ENCODE measurements at places on chromosomes 12 and 14. TPM values are rescaled to one million over a fixed set of nuclear protein-coding genes. Genes with fewer than 3 reads are reported as not detected.

- DNase-seq, result no peak
- H3K36me3 ChIP-seq, result no peaks in the 10 kb centered on the region
- H3K4me1 ChIP-seq, result no peaks in the 10 kb centered on the region
- no peaks in the 10 kb centered on the region for H3K27me3 ChIP-seq
- H3K27ac ChIP-seq, result no peak overlapping the region
Measured at GRCh38 chr12:43444940-43445564, 107.0 kb downstream of the ADAMTS20 start.

DNA sequence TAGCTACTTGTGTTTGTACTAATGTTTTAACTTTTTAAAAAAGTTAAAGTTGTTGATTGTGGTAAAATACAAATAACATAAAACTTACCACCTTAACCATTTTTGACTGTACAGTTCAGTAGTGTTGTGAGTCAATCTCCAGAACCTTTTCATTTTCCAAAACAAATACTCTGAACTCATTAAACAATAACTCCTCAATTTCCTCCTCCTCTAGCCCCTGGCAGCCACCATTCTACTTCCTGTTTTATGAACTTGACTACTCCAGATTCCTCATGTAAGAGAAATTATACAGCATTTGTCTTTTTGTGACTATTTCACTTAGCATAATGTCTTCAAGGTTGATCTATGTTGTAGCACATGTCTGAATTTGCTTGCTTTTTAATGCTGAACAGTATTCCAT is 299.1 kb upstream of the AMIGO2 start:
- no peak overlapping the region for H3K4me3 ChIP-seq
- DNase-seq, result no peak
- H3K4me1 ChIP-seq, result peaks cover 5% of the 10 kb centered on the region
- H3K36me3 ChIP-seq, result no peaks in the 10 kb centered on the region
- H3K27ac ChIP-seq, result no peak overlapping the region
- no peaks in the 10 kb centered on the region for H3K27me3 ChIP-seq

Gene B3GNT4
- total RNA-seq, result not detected

- H3K27ac ChIP-seq, result no peak overlapping the region
- H3K36me3 ChIP-seq, result no peaks in the 10 kb centered on the region
- peaks cover 4% of the 10 kb centered on the region for H3K4me1 ChIP-seq
Measured at GRCh38 chr12:145369-145960, 68.5 kb downstream of the SLC6A12 start.

GRCh38 chr14:49506650-49507049 is 79.5 kb downstream of the RPS29 start:
- H3K27me3 ChIP-seq, result no peaks in the 10 kb centered on the region
- no peak overlapping the region for H3K27ac ChIP-seq
- H3K4me1 ChIP-seq, result no peaks in the 10 kb centered on the region
- H3K36me3 ChIP-seq, result no peaks in the 10 kb centered on the region
- DNase-seq, result no peak

GRCh38 chr14:97456958-97457357 is 659.8 kb downstream of the VRK1 start:
- H3K4me1 ChIP-seq, result peaks cover 3% of the 10 kb centered on the region
- no peak overlapping the region for H3K27ac ChIP-seq
- H3K36me3 ChIP-seq, result no peaks in the 10 kb centered on the region

DNA sequence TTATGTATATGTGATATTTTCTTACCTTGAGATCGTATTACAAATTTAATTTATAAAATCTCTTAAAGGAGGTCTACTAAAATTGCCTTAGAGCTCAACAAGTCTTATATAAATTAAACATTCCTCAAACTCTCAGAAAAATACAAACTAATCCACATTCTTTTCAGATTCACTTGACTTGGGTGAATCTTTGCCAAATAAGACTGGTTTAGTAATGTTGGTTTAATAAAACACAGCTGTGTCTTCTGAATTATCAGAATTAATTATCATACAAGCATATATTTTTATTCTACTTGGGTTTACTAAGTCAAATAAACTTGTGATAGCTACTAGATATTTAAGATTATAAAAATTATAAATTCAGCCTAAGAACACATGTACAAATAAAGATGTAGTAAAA is 13.3 kb downstream of the GLIPR1L2 start:
- H3K4me3 ChIP-seq, result no peak overlapping the region
- no peaks in the 10 kb centered on the region for H3K27me3 ChIP-seq
- DNase-seq, result no peak
- no peaks in the 10 kb centered on the region for H3K4me1 ChIP-seq
- no peaks in the 10 kb centered on the region for H3K36me3 ChIP-seq
- no peak overlapping the region for H3K27ac ChIP-seq

GRCh38 chr12:28879379-28879778 is 269.7 kb upstream of the FAR2 start:
- DNase-seq, result no peak
- H3K36me3 ChIP-seq, result no peaks in the 10 kb centered on the region
- no peak overlapping the region for H3K27ac ChIP-seq
- no peak overlapping the region for H3K4me3 ChIP-seq

DNA sequence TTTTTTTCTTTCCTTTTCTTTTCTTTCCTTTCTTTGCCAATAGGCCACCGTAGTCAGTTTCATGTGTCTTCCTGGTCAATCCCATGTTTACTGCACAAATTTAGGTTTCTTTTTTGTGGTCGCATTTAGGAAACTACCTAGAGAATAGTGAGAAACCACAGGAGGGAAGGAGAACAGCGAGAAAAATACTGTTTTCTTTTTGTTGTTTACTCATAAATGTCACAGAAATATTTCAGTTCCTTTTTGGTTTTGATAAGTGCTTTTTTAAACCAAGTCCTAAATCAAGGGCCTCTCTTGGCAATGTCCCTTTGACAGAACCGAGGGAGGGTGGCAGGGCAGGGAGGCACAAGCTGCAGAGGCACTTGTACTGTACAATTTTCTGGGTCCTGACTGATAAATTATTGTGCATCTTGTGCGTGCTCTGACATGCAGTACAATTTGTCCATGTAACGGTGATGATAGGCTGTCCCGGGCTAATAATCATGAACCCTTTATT is 326.1 kb downstream of the CACNA1C start:
- no peak for DNase-seq
- H3K4me3 ChIP-seq, result no peak overlapping the region
- no peak overlapping the region for H3K27ac ChIP-seq
- H3K27me3 ChIP-seq, result no peaks in the 10 kb centered on the region
- no peaks in the 10 kb centered on the region for H3K4me1 ChIP-seq
- H3K36me3 ChIP-seq, result no peaks in the 10 kb centered on the region

DNA sequence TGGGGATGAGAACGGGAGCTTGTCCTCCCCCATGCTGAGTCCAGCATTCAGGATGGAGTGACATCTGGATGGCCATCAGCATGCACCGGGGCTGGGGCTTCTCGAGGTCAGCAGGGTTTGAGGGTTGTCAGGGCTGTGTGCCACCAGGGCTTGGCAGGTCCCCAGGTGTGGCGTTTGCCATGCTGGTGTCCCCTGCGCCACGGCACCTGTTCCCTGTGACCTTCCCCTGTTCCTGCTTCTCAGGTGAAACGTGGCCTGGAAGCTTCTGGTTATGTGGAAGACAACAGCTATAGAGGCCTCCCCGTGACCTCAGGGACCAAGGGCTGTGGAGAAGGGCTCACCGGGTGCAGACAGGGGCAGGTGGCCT is 152.4 kb downstream of the KIF26A start:
- H3K36me3 ChIP-seq, result no peaks in the 10 kb centered on the region
- H3K27me3 ChIP-seq, result no peaks in the 10 kb centered on the region
- DNase-seq, result peak; percentile 52
- H3K27ac ChIP-seq, result no peak overlapping the region

Gene TCTN2
- total RNA-seq, result 22.3 TPM

GRCh38 chr14:77278461-77279230 is 7.6 kb upstream of the NGB start:
- H3K4me3 ChIP-seq, result no peak overlapping the region
- no peaks in the 10 kb centered on the region for H3K4me1 ChIP-seq
- peaks cover 51% of the 10 kb centered on the region for H3K36me3 ChIP-seq
- H3K27me3 ChIP-seq, result no peaks in the 10 kb centered on the region

Gene LRR1
- 1.6 TPM for total RNA-seq

- H3K27ac ChIP-seq, result no peak overlapping the region
- no peaks in the 10 kb centered on the region for H3K36me3 ChIP-seq
- H3K27me3 ChIP-seq, result no peaks in the 10 kb centered on the region
- peak overlapping the region; percentile 28 for H3K4me3 ChIP-seq
Measured at GRCh38 chr12:24551163-24551786, 397.6 kb downstream of the BCAT1 start.

- H3K4me3 ChIP-seq, result no peak overlapping the region
- H3K27me3 ChIP-seq, result no peaks in the 10 kb centered on the region
- no peak overlapping the region for H3K27ac ChIP-seq
- no peak for DNase-seq
Measured at GRCh38 chr12:81809829-81810595, 50.9 kb upstream of the PPFIA2 start.

Gene REP15
- 3.2 TPM for total RNA-seq

- no peak for DNase-seq
- no peak overlapping the region for H3K4me3 ChIP-seq
- H3K27me3 ChIP-seq, result no peaks in the 10 kb centered on the region
- no peaks in the 10 kb centered on the region for H3K36me3 ChIP-seq
- H3K4me1 ChIP-seq, result no peaks in the 10 kb centered on the region
- H3K27ac ChIP-seq, result no peak overlapping the region
Measured at GRCh38 chr12:92469837-92470236, 233.0 kb upstream of the PLEKHG7 start.

DNA sequence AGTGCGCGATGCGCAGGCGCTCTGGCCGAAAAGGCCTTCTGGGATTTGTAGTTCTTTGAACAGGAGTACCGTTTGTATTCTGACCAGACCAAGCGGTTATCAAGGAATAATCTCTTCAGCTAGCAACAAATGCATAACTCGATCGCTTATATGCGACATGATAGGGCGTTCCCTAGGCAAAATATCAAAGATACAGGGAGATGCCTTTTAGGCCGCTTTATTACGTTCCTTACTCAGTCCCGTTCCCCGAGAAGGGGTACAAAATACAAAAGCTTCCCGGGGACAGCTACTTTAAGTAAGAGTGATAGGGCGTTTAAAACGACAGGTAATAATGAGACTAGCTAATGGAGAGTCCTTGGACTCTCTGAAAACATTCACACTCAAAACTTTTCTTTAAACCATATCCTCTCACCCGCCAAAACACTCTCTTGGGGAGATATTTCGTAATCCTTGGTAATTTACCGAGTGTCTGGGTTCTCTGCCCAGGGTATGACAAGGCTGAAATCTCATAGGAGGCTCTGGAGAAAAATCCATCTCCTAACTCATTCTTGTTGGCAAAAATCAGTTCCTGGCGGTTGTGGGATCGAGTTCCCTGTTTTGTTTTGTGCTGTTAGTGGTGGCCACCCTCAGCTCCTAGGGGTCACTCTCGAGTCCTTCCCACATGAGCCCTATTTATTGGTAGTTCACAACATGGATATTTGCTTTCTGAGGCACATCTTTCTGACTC is 412 bp upstream of the SNW1 start:
- peak overlapping the region; percentile 96 for H3K27ac ChIP-seq
- peak; percentile 41 for DNase-seq
- peak overlapping the region; percentile 58 for H3K4me3 ChIP-seq
- peaks cover 30% of the 10 kb centered on the region for H3K4me1 ChIP-seq

GRCh38 chr12:121124402-121125109 is 8.1 kb upstream of the P2RX7 start:
- H3K36me3 ChIP-seq, result no peaks in the 10 kb centered on the region
- H3K4me1 ChIP-seq, result peaks cover 16% of the 10 kb centered on the region
- H3K4me3 ChIP-seq, result no peak overlapping the region
- no peak for DNase-seq
- no peaks in the 10 kb centered on the region for H3K27me3 ChIP-seq

- H3K4me1 ChIP-seq, result peaks cover 11% of the 10 kb centered on the region
- peak overlapping the region; percentile 71 for H3K27ac ChIP-seq
- H3K36me3 ChIP-seq, result no peaks in the 10 kb centered on the region
Measured at GRCh38 chr14:70416338-70416724, 559 bp downstream of the SYNJ2BP start.

GRCh38 chr12:71046215-71046614 is 111.6 kb downstream of the TSPAN8 start:
- H3K27me3 ChIP-seq, result no peaks in the 10 kb centered on the region
- no peaks in the 10 kb centered on the region for H3K36me3 ChIP-seq
- H3K4me3 ChIP-seq, result no peak overlapping the region
- no peak for DNase-seq
- H3K27ac ChIP-seq, result peak overlapping the region; percentile 5
- H3K4me1 ChIP-seq, result no peaks in the 10 kb centered on the region

GRCh38 chr12:101773650-101774162 is 34.4 kb upstream of the SYCP3 start:
- H3K27me3 ChIP-seq, result no peaks in the 10 kb centered on the region
- H3K4me1 ChIP-seq, result peaks cover 9% of the 10 kb centered on the region
- no peak overlapping the region for H3K4me3 ChIP-seq
- H3K27ac ChIP-seq, result no peak overlapping the region
- DNase-seq, result no peak

DNA sequence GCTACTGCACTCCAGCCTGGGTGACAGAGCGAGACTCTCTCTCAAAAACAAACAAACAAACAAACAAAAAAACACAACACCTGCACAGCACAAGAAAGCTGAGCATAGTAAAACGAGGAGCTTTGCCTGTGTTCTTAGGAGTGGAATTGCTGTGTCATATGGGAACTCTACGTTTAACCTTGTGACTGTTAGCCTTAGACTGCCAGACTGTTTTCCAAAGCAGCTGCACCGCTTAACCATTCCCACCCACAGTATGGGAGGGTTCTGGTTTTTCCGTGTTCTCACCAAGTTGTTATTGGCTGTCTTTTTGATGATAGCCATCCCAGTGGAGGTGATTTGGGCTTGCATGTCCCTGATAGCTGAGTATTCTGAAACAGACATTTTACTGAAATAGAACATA is 9.2 kb downstream of the WNT5B start:
- no peak overlapping the region for H3K27ac ChIP-seq
- no peak for DNase-seq
- no peak overlapping the region for H3K4me3 ChIP-seq
- H3K4me1 ChIP-seq, result peaks cover 4% of the 10 kb centered on the region
- no peaks in the 10 kb centered on the region for H3K36me3 ChIP-seq

- H3K36me3 ChIP-seq, result no peaks in the 10 kb centered on the region
- no peaks in the 10 kb centered on the region for H3K27me3 ChIP-seq
- no peak for DNase-seq
- no peaks in the 10 kb centered on the region for H3K4me1 ChIP-seq
Measured at GRCh38 chr12:125676366-125676765, 611.1 kb downstream of the AACS start.

Gene SPIC
- total RNA-seq, result not detected

Gene DBX2
- total RNA-seq, result not detected

Gene KLRD1
- 10.9 TPM for total RNA-seq

DNA sequence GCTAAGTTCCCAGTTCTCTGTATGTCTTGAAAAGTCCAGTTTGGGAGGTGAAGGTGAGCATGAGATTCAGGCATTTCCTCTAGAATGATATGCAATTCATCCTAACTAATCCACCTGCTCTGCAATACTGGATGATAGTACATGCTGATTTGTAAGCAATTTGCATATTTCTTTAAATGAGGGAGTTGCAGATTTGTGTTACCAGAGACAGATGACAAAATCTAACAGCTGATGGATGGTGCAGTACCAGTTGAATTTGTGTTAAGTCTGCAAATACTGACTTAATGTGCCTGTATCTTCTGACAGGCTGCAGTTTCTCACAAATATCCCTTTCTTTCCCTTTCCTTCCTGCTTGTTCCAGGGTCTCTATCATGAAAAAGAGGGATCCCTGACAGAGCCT is 76.4 kb upstream of the MBIP start:
- H3K4me1 ChIP-seq, result no peaks in the 10 kb centered on the region
- no peak overlapping the region for H3K4me3 ChIP-seq
- H3K27me3 ChIP-seq, result no peaks in the 10 kb centered on the region

- no peaks in the 10 kb centered on the region for H3K4me1 ChIP-seq
- no peaks in the 10 kb centered on the region for H3K36me3 ChIP-seq
- no peaks in the 10 kb centered on the region for H3K27me3 ChIP-seq
- no peak overlapping the region for H3K27ac ChIP-seq
Measured at GRCh38 chr14:97382616-97383226, 585.5 kb downstream of the VRK1 start.

Gene KRT78
- total RNA-seq, result not detected

Measured in upper lobe of left lung (tissue), 6 donors.